Stimulated activated CD4-positive, alpha-beta T cell treated with anti-CD3 and anti-CD28 coated beads, Interleukin-15, amount 100 ng/mL, for 48 hours (primary cell): ENCODE measurements at places on chromosomes 6 and 20.

GRCh38 chr20:44807684-44808056, 2.7 kb downstream of the RIMS4 start:
- no peak for DNase-seq

DNA sequence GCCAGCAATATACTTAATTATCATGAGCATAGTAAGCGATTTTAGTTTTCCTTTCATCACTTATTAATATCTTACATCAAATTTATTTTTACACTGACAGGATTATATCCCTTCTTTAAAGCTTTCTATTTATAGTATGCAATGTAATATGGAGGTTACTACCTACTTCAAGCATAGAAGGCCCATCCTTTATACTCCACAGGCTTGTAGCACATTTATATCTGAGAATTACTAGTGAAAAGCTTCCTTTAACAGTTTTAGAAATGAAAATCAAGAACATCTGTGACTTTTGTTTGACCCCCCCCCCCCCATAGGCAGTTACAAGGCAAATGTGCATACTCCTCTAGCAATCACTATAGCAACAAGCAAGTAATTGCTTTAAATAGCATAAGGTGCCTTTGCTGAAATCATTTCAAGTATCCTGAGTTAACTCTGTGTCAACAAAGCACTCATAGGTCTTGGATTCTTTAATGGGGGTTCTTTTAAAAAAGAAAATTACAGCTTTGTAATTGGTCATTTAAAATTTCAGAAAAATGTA, 917.7 kb downstream of the PHF3 start:
- no peak for DNase-seq

DNA sequence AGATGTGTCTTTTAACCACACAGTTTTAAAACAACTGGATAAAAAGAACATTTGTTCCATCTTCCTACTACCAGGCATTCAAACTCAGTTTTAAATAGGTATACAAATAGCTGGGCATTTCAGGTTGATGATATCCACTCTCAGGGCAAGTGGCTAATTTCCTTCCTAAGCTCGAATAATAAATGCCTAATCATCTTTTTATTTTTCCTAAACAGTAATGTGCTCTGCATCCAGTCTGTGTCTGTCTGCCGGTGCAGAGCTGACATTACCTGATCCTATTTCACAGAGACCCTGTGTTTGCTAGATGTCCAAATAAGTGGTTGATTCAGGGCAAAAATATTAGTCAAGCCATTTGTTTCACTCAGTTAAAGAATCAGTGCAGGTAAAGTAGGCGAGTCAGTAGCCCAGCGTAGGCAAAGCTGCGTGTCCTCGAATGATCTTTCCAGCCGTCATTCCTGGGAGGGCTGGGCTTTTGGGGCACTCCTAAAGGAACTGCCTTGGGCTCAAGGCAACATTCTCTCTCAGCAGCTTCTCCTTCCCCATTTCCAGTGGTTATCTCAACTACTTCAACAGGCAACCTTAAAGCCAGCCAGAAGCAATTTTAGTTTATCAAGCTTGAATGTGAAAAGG, 74.2 kb upstream of the BMP2 start:
- no peak for DNase-seq

- no peak for DNase-seq
These were observed 52.2 kb downstream of the REV3L start for GRCh38 chr6:111430605-111431376.
